ENCODE measurements at places on chromosomes 3 and 15. TPM values are rescaled to one million over a fixed set of nuclear protein-coding genes. Genes with fewer than 3 reads are reported as not detected.

- H3K27ac ChIP-seq = peak overlapping the region; percentile 66
- peaks cover 5% of the 10 kb centered on the region for H3K36me3 ChIP-seq
These were observed 363 bp downstream of the EMC3 start for GRCh38 chr3:9986230-9986725.

GRCh38 chr3:195201295-195201694 lies 69.7 kb downstream of the XXYLT1 start:
- H3K4me1 ChIP-seq = peaks cover 20% of the 10 kb centered on the region
- no peak for DNase-seq
- no peak overlapping the region for H3K4me3 ChIP-seq
- H3K27ac ChIP-seq = no peak overlapping the region

GRCh38 chr15:84863565-84864443 lies 20.7 kb upstream of the SLC28A1 start:
- H3K36me3 ChIP-seq = no peaks in the 10 kb centered on the region
- H3K27ac ChIP-seq = no peak overlapping the region
- H3K4me3 ChIP-seq = no peak overlapping the region
- no peaks in the 10 kb centered on the region for H3K4me1 ChIP-seq
- peaks cover 19% of the 10 kb centered on the region for H3K27me3 ChIP-seq

DNA sequence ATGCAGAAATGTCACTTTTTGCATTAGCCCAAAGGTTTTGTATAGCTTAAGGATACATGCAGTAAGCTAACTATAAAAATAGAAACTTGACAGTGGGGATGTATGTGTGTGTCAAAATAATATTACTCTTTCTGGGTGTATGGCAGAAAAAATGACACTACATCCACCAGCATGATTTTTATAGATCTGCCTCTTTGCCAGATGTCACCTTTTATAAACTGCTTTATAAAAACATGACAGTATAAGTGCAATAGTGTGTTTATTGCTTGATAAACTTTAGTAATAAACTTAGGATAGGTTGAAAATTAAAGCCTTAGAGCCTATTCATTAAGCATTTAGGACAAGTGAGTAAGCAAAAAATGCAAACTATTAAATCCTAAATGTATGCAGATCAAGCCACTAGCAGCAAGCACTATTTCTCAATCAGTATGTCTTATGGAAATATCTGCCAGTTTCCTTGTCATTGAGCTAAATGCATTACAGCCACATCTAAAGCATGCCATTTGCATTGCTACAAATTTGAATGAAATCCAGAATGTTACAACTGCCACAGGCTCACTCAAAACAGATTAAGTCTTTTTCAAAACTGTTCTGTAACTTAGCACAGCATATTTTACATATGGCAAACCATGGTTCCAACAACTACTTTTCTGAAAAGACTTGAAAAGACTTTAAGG lies 935.0 kb downstream of the FHIT start:
- H3K4me1 ChIP-seq = no peaks in the 10 kb centered on the region
- H3K27me3 ChIP-seq = no peaks in the 10 kb centered on the region
- H3K4me3 ChIP-seq = no peak overlapping the region

- peak; percentile 38 for DNase-seq
- no peaks in the 10 kb centered on the region for H3K4me1 ChIP-seq
- H3K4me3 ChIP-seq = no peak overlapping the region
- no peaks in the 10 kb centered on the region for H3K27me3 ChIP-seq
- H3K27ac ChIP-seq = no peak overlapping the region
These were observed 799.3 kb downstream of the DIPK2A start for GRCh38 chr3:144770915-144771351.

- peaks cover 26% of the 10 kb centered on the region for H3K4me1 ChIP-seq
- peaks cover 16% of the 10 kb centered on the region for H3K36me3 ChIP-seq
- H3K27ac ChIP-seq = no peak overlapping the region
- no peak for DNase-seq
These were observed 106.9 kb downstream of the RFTN1 start for GRCh38 chr3:16406579-16406978.

DNA sequence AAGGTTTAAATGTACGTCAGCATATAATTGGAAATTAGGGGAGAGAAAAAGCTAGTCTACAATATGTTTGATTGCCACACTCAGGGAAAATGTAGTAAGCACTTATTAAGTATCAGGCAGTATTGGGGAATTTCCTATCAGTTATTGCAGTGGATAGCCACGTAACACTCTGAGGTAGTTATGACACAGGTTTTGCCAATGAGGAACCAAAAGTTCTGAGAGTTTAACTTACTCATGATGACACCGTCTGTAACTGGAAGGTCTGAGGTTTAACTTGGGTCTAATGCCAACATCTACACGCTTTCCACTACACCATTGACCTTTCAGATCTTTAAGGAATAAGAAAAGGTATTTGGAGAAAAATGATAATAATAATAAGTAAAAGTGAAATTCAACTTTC lies 89.5 kb downstream of the ZMAT3 start:
- no peaks in the 10 kb centered on the region for H3K36me3 ChIP-seq
- DNase-seq = peak; percentile 44
- H3K4me3 ChIP-seq = no peak overlapping the region
- no peaks in the 10 kb centered on the region for H3K4me1 ChIP-seq
- H3K27me3 ChIP-seq = no peaks in the 10 kb centered on the region

DNA sequence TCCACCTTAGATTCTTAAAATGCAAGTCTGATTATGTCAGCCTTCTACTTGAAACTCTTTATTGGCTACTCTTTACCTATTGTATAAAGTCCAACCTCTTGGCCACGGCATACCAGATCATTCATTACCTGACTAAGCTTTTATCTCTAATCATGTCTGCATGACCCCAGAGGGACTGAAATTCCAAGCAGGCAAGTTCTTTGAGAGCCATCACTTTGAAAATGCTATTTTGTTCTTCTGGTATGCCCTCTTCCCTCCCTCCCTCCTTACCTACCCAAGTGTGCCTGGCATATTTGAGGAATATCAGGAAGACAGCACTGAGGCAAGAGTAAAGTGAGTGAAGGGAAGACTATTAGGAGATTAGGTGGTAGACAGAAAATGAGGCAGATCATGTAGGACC lies 57.5 kb downstream of the KCNMB2 start:
- no peak overlapping the region for H3K4me3 ChIP-seq
- DNase-seq = no peak
- no peaks in the 10 kb centered on the region for H3K27me3 ChIP-seq

GRCh38 chr3:13495921-13496723 lies 16.0 kb downstream of the HDAC11 start:
- 0 out of 2 replicates have a peak, but pooled peaks cover 1% of the 10 kb centered on the region for H3K4me1 ChIP-seq
- H3K27ac ChIP-seq = no peak overlapping the region
- H3K36me3 ChIP-seq = peaks cover 2% of the 10 kb centered on the region
- H3K27me3 ChIP-seq = no peaks in the 10 kb centered on the region

GRCh38 chr15:74193905-74194304 lies 8.7 kb downstream of the STRA6 start:
- H3K27ac ChIP-seq = no peak overlapping the region
- no peaks in the 10 kb centered on the region for H3K36me3 ChIP-seq
- DNase-seq = no peak
- peaks cover 13% of the 10 kb centered on the region for H3K4me1 ChIP-seq
- no peaks in the 10 kb centered on the region for H3K27me3 ChIP-seq

DNA sequence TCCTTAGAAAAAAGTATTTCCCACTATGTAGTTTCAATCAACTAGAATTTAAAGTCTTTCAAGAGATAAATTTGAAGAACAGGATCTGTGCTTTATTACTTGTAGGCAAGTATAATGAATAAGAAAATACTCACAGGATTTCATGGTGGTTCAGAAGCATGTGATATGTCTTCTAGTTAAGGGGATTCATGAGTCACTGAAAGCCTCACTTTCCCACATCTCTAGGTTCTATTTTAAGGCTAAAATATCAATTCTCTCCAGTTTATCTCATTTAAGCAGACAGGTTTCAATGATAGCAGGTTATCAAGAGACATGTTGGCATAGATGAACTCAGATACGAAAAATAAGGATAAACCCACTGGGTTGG lies 437.8 kb upstream of the BCHE start:
- H3K36me3 ChIP-seq = no peaks in the 10 kb centered on the region
- no peaks in the 10 kb centered on the region for H3K27me3 ChIP-seq

GRCh38 chr3:32376115-32376514 lies 15.5 kb upstream of the CMTM7 start:
- no peak overlapping the region for H3K4me3 ChIP-seq
- no peak overlapping the region for H3K27ac ChIP-seq
- peaks cover 15% of the 10 kb centered on the region for H3K27me3 ChIP-seq
- no peaks in the 10 kb centered on the region for H3K36me3 ChIP-seq

DNA sequence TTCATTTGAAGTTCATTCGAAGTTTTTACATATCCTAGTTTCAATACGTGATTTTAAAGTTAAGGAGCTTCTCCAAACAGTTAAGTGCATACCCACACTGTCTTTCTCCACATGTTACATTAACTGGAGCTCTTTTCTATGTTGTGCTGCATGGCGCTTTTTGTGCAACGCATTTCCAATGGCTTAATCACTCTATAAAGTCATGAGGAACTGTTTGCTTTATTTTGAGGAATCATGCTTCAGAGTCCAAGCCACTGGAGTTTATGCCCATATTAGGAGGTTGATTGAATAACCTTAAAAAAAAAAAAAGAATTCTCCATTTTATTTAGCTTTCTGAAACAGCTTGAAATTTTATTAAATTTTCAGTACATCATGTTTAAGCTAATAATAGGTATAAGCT lies 109.4 kb upstream of the MBNL1 start:
- no peak overlapping the region for H3K27ac ChIP-seq
- peak; percentile 94 for DNase-seq

- no peak overlapping the region for H3K4me3 ChIP-seq
- peaks cover 4% of the 10 kb centered on the region for H3K4me1 ChIP-seq
- H3K27me3 ChIP-seq = no peaks in the 10 kb centered on the region
- no peaks in the 10 kb centered on the region for H3K36me3 ChIP-seq
These were observed 667.2 kb upstream of the NAALADL2 start for GRCh38 chr3:174191895-174192294.

- H3K4me3 ChIP-seq = no peak overlapping the region
- no peak for DNase-seq
- H3K27me3 ChIP-seq = peaks cover 7% of the 10 kb centered on the region
- no peak overlapping the region for H3K27ac ChIP-seq
- H3K36me3 ChIP-seq = no peaks in the 10 kb centered on the region
These were observed 52.2 kb upstream of the GATA2 start for GRCh38 chr3:128545120-128545752.

- H3K4me3 ChIP-seq = no peak overlapping the region
- H3K4me1 ChIP-seq = no peaks in the 10 kb centered on the region
- DNase-seq = no peak
- no peaks in the 10 kb centered on the region for H3K36me3 ChIP-seq
- no peak overlapping the region for H3K27ac ChIP-seq
These were observed 2.9 kb downstream of the CASR start for GRCh38 chr3:122186372-122186771.

DNA sequence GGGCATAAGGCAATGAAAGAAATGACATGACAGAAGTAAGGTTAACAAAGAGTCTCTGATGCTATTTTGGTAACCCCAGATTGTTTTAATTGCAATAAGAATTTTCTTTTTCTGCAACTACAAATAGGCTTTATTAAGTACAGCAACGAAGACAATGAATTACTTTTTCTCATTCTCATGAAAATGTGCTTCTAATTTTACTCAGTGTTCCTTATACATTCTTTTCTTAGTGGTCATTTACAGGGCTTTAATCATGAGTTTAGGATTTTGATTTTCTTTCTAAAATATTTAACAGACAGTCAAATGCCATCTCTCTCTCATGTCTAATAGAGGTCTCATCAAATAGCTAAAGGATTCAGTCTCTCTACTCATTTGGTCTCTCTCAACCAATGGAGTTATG lies 452.1 kb downstream of the RAP2B start:
- H3K36me3 ChIP-seq = no peaks in the 10 kb centered on the region
- H3K27me3 ChIP-seq = no peaks in the 10 kb centered on the region
- H3K4me1 ChIP-seq = no peaks in the 10 kb centered on the region
- DNase-seq = no peak
- H3K27ac ChIP-seq = no peak overlapping the region
- no peak overlapping the region for H3K4me3 ChIP-seq

DNA sequence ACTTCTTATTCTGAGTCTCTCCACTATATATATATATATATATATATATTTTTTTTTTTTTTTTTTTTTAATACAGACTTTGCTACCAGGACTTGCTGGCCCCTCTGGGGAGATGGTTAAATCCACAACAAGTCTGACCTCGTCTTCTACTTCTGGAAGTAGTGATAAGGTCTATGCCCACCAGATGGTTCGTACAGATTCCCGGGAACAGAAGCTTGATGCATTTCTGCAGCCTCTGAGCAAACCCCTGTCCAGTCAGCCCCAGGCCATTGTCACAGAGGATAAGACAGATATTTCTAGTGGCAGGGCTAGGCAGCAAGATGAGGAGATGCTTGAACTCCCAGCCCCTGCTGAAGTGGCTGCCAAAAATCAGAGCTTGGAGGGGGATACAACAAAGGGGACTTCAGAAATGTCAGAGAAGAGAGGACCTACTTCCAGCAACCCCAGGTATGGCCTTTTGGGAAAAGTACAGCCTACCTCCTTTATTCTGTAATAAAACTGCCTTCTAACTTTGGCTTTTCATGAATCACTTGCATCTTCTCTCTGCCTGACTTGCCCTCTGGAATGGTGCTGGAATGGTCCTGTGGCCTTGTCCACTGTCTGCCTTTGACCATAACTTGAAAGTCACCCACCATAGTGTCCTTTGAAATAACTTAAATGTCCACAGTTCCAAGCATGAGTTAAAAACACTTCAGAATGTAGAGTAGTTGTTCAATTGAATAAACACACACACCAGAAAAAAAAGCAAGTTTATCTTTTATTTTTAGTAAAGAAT lies 32.4 kb downstream of the MLH1 start:
- peaks cover 42% of the 10 kb centered on the region for H3K36me3 ChIP-seq
- H3K4me3 ChIP-seq = no peak overlapping the region
- peaks cover 2% of the 10 kb centered on the region for H3K4me1 ChIP-seq
- DNase-seq = no peak

DNA sequence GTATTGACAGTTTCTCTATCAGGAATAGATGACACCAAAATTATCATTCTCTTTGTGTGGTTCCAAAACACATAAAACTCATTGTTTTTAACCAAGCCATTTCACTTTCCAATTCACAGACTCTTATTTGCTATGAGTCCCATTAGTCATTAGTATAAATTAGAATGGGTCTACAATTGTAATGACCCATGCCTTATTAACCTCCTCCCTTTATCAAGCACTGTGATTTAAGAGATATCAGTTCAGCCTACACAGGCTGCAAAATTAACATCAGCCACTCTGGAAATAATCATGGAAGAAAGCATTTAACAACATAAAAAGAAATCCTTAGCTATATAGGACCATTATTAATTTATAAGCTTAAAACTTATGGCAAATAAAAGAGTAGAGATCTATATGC lies 440.6 kb downstream of the GBE1 start:
- H3K4me1 ChIP-seq = no peaks in the 10 kb centered on the region
- no peak overlapping the region for H3K27ac ChIP-seq
- no peak overlapping the region for H3K4me3 ChIP-seq

Gene THSD4
- 31.1 TPM for total RNA-seq

Gene FAM240A
- total RNA-seq = not detected

Gene HRG
- total RNA-seq = not detected

Gene ALPK3
- total RNA-seq = under 0.01 TPM

Gene CEP97
- total RNA-seq = 21.9 TPM

Gene DPPA4
- total RNA-seq = not detected

Gene TRIM59
- total RNA-seq = 65.4 TPM

Gene SPTSSB
- total RNA-seq = not detected

Gene ZNF860
- 0.56 TPM for total RNA-seq

Gene DAZL
- not detected for total RNA-seq

Gene RYR3
- 0.18 TPM for total RNA-seq
